ENCODE measurements at places on chromosomes 4 and X. TPM values are rescaled to one million over a fixed set of nuclear protein-coding genes. Genes with fewer than 3 reads are reported as not detected.

TMSB15A gene
- 0.66 TPM for total RNA-seq

PAGE4 gene
- not detected for total RNA-seq

BTK gene
- total RNA-seq = 40.0 TPM

TEX11 gene
- total RNA-seq = 0.10 TPM

- H3K27me3 ChIP-seq = no peaks in the 10 kb centered on the region
- no peak overlapping the region for H3K4me3 ChIP-seq
- H3K27ac ChIP-seq = no peak overlapping the region
- no peaks in the 10 kb centered on the region for H3K4me1 ChIP-seq
- DNase-seq = no peak
Measured at GRCh38 chrX:9132036-9132638, 98.2 kb upstream of the FAM9B start.

- DNase-seq = no peak
- no peaks in the 10 kb centered on the region for H3K27me3 ChIP-seq
- H3K36me3 ChIP-seq = no peaks in the 10 kb centered on the region
- H3K4me1 ChIP-seq = no peaks in the 10 kb centered on the region
- H3K4me3 ChIP-seq = no peak overlapping the region
Measured at GRCh38 chrX:151386838-151387459, 10.1 kb upstream of the VMA21 start.

- H3K27ac ChIP-seq = peak within 1 kb of the TSS; percentile 26
- peaks cover 4% of the 10 kb centered on the region for H3K27me3 ChIP-seq
- H3K36me3 ChIP-seq = no peaks in the 10 kb centered on the region
Measured at GRCh38 chr4:82561786-82562563, at the start of gene TMEM150C. TMEM150C (minus strand) TSS chr4:82561988; CDS start chr4:82504657, 57,331 bp downstream.

DNA sequence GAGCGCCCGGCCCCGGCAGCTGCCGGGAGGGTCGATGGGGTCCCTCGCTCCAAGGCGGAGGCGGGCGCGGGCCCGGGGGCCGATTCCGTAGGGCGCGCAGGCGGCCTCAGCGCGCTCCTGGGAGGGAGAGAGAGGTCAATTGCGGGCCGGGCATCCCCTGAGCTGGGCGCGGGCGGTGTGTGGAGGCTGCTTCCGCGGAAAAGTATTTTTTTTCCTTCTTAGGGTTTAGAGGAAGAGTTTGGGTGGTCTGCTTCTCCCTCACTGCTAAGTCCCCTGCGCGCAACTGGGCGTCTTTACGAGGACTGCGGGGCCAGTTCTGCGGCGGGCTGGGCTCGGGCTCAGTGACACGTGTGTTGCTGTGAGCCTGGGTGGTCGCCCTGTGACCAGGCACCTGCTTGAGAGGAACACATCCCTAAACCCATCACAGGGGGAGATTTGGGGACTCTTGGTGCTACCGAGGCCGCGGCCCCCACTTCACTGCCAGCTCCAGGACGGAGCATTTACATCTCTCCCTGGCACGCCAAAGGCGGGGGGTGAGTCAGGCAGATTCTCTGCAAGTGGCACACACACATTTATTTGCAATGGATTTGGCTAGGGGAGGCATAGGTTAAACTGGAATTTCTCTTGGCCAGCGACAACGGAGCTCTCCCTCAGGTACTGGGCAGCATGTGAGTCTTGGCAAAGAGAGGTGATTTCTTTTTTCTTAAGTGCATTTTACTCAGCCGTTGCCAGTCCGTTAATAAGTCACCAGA lies 151.2 kb upstream of the SLC4A4 start:
- H3K27ac ChIP-seq = peak overlapping the region; percentile 73
- H3K27me3 ChIP-seq = peaks cover 6% of the 10 kb centered on the region
- peak; percentile 35 for DNase-seq

DNA sequence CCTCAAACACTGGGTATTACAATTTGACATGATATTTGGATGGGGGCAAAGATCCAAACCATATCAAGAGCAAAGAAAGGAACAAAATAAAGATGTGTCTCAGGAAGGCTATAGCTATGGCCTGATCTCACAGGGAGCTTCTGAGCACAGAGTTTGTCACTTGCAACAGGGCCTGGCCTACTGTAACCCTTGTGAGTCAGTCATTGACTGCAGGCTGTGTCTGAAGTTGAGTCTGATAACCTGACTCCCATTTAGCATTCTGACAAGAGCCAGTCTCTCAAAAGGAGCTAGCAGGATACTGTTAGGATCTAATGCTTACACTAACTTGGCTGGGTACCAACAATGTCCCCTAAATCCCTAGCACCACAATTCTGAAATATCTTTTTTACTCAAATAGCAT lies 612.5 kb upstream of the TECRL start:
- no peak for DNase-seq
- H3K27me3 ChIP-seq = no peaks in the 10 kb centered on the region
- H3K36me3 ChIP-seq = no peaks in the 10 kb centered on the region
- H3K27ac ChIP-seq = no peak overlapping the region

GRCh38 chrX:131987252-131987651 lies 35.9 kb upstream of the STK26 start:
- H3K27ac ChIP-seq = peak overlapping the region; percentile 24
- H3K4me1 ChIP-seq = no peaks in the 10 kb centered on the region
- DNase-seq = no peak
- no peaks in the 10 kb centered on the region for H3K36me3 ChIP-seq
- H3K4me3 ChIP-seq = no peak overlapping the region
- H3K27me3 ChIP-seq = peaks cover 6% of the 10 kb centered on the region

GRCh38 chr4:105455998-105456397 lies 17.9 kb downstream of the PPA2 start:
- no peaks in the 10 kb centered on the region for H3K36me3 ChIP-seq
- H3K27ac ChIP-seq = no peak overlapping the region
- H3K4me3 ChIP-seq = no peak overlapping the region
- no peaks in the 10 kb centered on the region for H3K27me3 ChIP-seq
- H3K4me1 ChIP-seq = no peaks in the 10 kb centered on the region

DNA sequence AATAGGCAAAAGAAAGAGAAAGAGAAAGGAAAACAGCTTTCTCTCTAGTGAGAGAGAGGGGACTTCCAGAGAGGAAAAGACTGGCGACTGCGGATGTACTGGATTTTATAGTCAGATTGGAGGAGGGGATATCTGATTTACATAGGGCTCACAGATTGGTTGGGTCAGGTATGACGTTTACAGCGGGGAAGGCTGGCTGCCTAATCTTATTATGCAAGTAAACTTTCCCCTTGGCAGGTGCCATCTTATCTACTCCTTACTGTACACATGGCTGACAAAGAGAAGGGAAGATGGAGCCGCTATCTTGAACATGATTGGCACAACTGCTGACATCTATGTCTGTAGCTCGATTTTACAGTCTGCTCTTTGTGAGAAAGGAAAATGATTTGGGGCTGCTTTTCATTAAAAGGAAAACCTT lies 25.4 kb downstream of the RBPJ start:
- no peaks in the 10 kb centered on the region for H3K27me3 ChIP-seq
- no peak for DNase-seq
- H3K4me1 ChIP-seq = peaks cover 40% of the 10 kb centered on the region
- no peak overlapping the region for H3K4me3 ChIP-seq

- no peak for DNase-seq
- H3K27ac ChIP-seq = no peak overlapping the region
- H3K4me1 ChIP-seq = no peaks in the 10 kb centered on the region
- no peaks in the 10 kb centered on the region for H3K36me3 ChIP-seq
- no peak overlapping the region for H3K4me3 ChIP-seq
Measured at GRCh38 chr4:184968366-184968765, 49.9 kb upstream of the HELT start.

GRCh38 chr4:115152965-115153364 lies 39.5 kb upstream of the NDST4 start:
- H3K4me1 ChIP-seq = no peaks in the 10 kb centered on the region
- H3K27ac ChIP-seq = no peak overlapping the region
- DNase-seq = no peak
- no peak overlapping the region for H3K4me3 ChIP-seq

DNA sequence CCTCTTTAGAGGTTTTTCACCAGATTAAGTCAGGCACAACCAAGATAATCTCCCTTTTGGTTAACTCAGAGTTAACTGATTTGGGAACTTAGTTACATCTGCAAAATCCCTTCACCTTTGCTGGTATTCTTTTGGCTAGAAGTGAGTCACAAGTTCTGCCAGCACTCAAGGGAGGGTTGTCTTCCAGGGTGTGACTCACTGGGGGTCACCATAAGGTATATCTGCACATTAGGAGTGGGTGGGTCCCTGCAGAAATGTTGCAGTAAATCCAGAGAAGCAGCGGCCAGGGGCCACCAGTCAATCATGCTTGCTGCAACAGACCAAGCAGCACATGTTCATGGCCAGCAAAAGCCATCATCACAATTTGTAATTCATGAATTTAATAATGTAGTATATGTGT lies 59.8 kb upstream of the MAML3 start:
- no peak overlapping the region for H3K4me3 ChIP-seq
- H3K27me3 ChIP-seq = no peaks in the 10 kb centered on the region
- no peak for DNase-seq
- H3K27ac ChIP-seq = no peak overlapping the region
- no peaks in the 10 kb centered on the region for H3K36me3 ChIP-seq

- no peak overlapping the region for H3K4me3 ChIP-seq
- H3K36me3 ChIP-seq = no peaks in the 10 kb centered on the region
- H3K4me1 ChIP-seq = no peaks in the 10 kb centered on the region
- H3K27me3 ChIP-seq = no peaks in the 10 kb centered on the region
- H3K27ac ChIP-seq = no peak overlapping the region
- DNase-seq = no peak
Measured at GRCh38 chr4:19327364-19327763, 924.3 kb upstream of the SLIT2 start.

DNA sequence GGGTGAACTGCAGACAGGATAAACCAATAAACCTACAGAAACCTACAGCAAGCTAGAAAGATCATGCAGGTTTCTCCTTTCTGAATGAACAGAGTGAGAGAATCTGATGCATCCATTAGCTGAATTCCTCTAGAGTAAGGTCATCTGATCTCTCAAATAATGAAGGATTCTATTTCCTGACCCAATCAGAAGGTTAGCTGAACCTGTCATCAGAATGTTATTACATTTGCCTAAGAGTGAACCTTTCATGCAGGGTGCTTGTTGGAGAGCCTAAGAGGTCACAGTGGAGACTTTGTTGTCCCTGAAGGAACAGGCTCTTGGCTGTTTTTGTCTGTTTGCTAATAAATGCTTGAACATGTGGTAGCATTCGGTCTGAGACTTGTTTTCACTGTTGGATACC lies 24.0 kb downstream of the MEPE start:
- H3K4me1 ChIP-seq = no peaks in the 10 kb centered on the region
- H3K36me3 ChIP-seq = no peaks in the 10 kb centered on the region

DNA sequence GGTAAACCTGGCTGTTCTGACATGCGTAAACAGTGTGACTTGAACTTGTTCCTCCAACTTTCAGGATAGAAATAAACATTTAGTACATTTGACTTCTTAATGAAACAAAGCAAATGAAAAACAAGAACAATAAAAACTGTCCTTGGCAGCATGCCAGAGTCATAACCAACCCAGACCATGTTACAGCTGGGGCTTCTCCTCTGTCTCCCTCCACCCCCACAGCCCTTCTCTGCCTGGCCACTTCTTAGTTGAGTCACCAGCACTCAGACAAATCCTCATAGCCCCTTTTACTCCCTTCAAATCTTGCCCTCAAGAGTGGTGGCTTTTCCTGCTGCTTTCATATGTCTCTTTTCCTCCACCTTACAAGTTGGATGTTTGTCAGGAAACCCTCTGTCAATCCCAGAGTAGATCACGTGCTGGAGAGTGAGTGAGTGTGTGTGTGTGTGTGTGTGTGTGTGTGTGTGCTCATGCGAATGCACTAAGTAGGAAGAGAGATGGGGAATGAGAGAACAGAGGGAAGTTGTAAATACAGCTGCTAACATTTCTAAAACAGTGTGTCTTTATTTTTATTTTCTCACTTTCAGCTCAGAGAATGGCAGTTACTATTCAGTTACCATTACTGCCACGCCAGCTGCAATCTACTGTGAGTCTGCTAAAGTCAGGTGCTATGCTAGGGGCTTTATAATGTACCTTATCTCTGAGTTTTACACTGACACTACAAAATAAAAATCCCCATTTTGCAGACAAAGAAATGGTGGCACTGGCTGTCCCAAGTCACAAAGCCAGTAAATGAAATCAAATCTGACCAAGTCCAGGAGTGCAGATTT lies 15.0 kb downstream of the SCARB2 start:
- no peaks in the 10 kb centered on the region for H3K27me3 ChIP-seq
- H3K27ac ChIP-seq = peak overlapping the region; percentile 69
- no peak overlapping the region for H3K4me3 ChIP-seq

DNA sequence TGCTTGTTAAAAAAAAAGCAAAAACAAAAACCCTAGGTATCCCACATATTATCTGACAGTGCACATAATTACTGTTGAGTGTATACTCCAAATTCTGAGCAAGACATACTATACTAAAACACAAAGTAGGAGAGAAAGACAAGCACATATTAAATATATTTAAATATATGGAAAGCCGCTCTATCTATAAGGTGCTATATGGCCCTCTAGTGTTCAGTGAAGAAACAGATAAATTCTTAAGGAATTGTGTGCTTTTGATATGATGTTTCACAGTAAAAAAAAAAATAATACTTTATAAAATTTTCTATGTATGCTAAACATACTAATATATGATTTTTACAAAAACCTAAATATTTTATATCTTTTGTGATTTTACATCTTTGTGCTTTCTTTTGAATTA lies 137.8 kb downstream of the FBXW7 start:
- no peak for DNase-seq
- H3K27me3 ChIP-seq = no peaks in the 10 kb centered on the region
- no peak overlapping the region for H3K27ac ChIP-seq
- H3K36me3 ChIP-seq = no peaks in the 10 kb centered on the region
- no peak overlapping the region for H3K4me3 ChIP-seq

GRCh38 chr4:100369871-100370270 lies 148.0 kb downstream of the EMCN start:
- H3K4me3 ChIP-seq = no peak overlapping the region
- no peaks in the 10 kb centered on the region for H3K27me3 ChIP-seq
- no peak overlapping the region for H3K27ac ChIP-seq
- no peaks in the 10 kb centered on the region for H3K36me3 ChIP-seq

DNA sequence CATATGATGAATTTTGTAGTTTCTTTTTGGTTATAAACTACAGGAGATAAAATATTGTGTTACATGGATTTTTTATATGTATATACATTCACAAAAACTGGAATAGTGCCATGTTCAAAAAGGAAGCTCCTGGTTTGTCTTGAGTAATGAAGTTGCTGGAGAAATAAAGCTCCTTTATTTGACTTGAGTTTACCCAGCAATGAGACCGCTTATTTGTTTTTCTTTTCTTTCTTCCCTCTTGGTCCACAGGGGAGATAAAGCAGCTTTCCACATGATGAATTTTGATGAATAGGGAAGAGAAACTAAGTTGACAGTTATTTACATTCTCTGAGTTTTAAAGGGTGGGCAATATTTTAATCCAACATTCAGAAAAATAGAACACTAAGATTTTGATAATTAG lies 176.5 kb downstream of the GPM6A start:
- no peaks in the 10 kb centered on the region for H3K36me3 ChIP-seq
- no peaks in the 10 kb centered on the region for H3K4me1 ChIP-seq
- H3K4me3 ChIP-seq = no peak overlapping the region

GRCh38 chr4:10047967-10048366 lies 26.7 kb upstream of the SLC2A9 start:
- H3K27me3 ChIP-seq = no peaks in the 10 kb centered on the region
- no peak overlapping the region for H3K27ac ChIP-seq
- peaks cover 2% of the 10 kb centered on the region for H3K4me1 ChIP-seq
- H3K36me3 ChIP-seq = no peaks in the 10 kb centered on the region
- H3K4me3 ChIP-seq = no peak overlapping the region

All from upper lobe of left lung (tissue), 6 donors.